ENCODE measurements at places on chromosomes 5 and 9.

- no peak for DNase-seq
Measured at GRCh38 chr5:10220248-10220647, 29.4 kb downstream of the ATPSCKMT start.

DNA sequence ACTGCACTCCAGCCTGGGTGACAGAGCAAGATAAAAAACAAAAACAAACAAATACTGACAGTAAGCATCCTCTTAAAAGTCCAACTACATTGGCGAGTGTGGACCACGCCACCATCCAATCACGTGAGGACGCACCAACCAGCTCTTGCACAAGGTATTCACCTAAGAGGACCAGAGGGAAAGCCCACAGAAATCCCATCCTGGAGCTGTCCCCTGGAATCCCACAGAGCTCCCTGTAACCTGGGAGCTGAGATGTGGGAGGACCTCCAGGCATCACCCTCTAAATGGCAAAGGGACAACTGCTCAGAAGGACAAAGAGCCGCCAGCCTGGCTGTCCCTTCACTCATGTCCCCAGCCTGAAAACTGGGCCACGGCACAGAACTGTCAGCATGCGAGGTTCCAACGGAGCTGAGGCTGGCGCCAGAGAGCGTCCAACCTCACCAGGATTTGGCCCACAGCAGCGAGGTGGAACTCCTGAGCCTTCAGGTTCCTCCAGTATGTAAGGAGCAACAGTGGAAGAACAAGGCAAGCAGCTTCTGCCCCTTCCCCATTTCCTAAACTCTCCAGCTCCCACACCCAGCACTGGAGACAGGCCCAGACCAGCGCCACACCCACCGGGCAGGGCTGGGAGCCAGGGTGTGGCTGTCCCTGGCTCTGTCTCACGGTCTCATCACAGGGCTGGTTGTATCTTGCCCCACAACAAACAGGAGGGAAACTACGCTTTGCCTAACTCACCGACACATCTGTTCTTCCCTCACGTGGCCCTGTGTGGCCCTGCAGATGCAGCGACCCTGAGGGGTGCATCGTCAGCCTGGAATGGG is 15.2 kb downstream of the IPPK start:
- DNase-seq, result no peak

DNA sequence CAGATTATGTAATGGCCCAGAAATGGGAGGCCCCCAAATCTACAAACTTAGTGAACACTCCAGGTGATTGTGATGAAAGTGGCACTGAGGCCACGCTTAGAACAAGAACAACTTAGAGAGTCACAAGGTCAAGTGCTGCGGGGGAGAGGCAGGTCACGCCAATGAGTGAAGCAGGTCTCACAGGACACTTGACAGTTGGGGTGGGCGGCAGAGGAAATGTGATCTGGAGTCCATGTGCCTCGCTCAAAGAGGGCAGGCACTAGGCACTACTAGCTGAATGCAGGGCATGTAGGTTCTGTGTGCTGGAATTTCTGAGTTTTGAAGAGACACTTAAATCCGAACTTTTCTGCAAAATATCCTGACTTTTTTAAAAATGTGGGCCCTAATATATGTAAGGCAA is 193.2 kb upstream of the RORB start:
- DNase-seq, result no peak

DNA sequence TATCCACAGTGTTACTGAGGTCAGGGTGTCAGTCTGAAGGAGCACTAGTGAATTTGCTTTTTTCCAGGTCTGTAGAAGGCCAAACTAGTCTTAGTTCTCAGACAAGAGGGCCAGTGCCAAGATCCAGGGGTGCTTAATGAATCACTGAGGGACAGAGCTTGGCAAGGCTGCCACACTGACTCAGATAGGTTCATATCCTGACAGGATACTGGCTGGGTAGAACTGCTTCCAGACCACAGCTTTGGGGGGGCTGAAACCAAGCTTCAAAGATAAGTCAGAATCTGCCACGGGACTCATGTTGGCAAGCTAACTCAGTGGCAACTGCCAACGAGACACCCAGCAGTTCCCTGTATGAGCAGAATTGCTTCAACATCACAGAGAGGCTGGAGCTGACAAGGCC is 1125.4 kb downstream of the EFNA5 start:
- no peak for DNase-seq

Data from NCI-H2171 treated with DMSO at 0.1 percent for 48 hours (cell line).